Sigmoid colon (tissue), 7 donors: ENCODE measurements at places on chromosomes 5 and 9.

DNA sequence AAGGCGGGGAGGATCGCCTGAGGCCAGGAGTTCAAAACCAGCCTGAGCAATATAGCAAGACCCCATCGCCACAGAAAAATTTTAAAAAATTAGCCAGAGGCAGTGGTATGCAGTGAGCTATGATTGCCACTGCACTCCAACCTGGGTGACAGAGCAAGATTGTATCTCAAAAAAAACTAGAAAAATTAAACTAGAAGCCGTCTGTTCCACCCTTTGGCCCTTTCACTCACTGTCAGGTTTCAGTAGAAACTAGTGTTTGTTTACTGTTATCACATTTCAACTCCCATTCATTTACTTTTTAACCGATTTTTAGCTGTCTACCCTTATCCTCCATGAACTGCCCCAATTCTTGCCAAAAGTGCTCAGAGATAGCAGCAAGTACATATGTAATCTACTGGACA, 8.3 kb downstream of the UGCG start:
- H3K27ac ChIP-seq, result no peak overlapping the region
- no peaks in the 10 kb centered on the region for H3K27me3 ChIP-seq
- H3K36me3 ChIP-seq, result no peaks in the 10 kb centered on the region
- H3K4me3 ChIP-seq, result no peak overlapping the region
- no peaks in the 10 kb centered on the region for H3K4me1 ChIP-seq
- no peak for DNase-seq

GRCh38 chr5:88130211-88130815, 138.3 kb downstream of the TMEM161B start:
- H3K27me3 ChIP-seq, result no peaks in the 10 kb centered on the region
- H3K4me1 ChIP-seq, result no peaks in the 10 kb centered on the region
- H3K4me3 ChIP-seq, result no peak overlapping the region
- DNase-seq, result no peak
- no peak overlapping the region for H3K27ac ChIP-seq
- no peaks in the 10 kb centered on the region for H3K36me3 ChIP-seq

- no peak for DNase-seq
- no peaks in the 10 kb centered on the region for H3K36me3 ChIP-seq
- no peak overlapping the region for H3K4me3 ChIP-seq
- no peak overlapping the region for H3K27ac ChIP-seq
- peaks cover 17% of the 10 kb centered on the region for H3K4me1 ChIP-seq
Measured at GRCh38 chr9:77968506-77968905, 63.1 kb downstream of the GNAQ start.

DNA sequence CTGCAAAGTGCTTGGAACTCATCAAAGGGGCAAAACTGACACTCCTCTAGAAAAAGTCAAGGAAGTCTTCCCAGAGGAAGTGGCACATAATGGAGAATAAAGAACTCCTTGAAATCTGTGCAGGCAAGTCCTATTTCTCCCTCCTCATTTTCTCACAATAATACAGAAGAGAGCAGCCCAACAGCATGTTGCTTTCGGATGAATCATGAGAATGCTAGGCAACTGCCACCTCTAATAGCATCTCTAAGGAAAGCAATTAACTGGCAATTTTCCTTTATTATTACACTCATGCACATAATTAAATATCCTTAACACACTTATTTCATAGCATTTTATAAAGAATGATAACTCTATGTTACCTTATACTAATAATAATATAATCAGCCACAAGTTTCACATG, 122.2 kb upstream of the PTGER4 start:
- no peaks in the 10 kb centered on the region for H3K36me3 ChIP-seq
- H3K4me3 ChIP-seq, result no peak overlapping the region
- no peaks in the 10 kb centered on the region for H3K4me1 ChIP-seq
- H3K27ac ChIP-seq, result no peak overlapping the region
- DNase-seq, result no peak
- no peaks in the 10 kb centered on the region for H3K27me3 ChIP-seq

- no peak overlapping the region for H3K27ac ChIP-seq
- H3K27me3 ChIP-seq, result no peaks in the 10 kb centered on the region
- no peak for DNase-seq
- no peaks in the 10 kb centered on the region for H3K36me3 ChIP-seq
Measured at GRCh38 chr5:91069364-91069763, 313.8 kb downstream of the ARRDC3 start.
